Osteoblast (primary cell): ENCODE measurements at places on chromosomes 16 and 17.

GRCh38 chr16:57630407-57630797 lies 2.0 kb downstream of the ADGRG1 start:
- no peak for DNase-seq

DNA sequence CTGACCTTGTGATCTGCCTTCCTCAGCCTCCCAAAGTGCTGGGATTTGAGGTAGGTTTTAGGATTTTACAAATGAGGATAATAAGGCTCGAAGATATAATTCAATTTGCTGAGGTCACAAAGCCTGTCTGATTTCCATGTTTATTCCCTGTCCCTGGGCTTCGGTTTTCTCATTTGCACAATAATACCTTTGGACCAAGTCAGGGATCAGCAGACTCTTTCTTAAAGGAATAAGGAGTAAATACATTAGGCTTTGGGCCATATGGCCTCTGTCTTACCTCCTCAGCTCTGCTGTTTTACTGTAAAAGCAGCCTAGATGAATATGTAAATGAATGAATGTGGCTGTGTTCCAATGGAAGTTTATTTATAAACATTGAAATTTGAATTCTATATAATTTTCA lies 442.8 kb downstream of the HS3ST4 start:
- DNase-seq: no peak

- DNase-seq: no peak
Observed at GRCh38 chr16:21994856-21995465, 6.0 kb downstream of the PDZD9 start.

DNA sequence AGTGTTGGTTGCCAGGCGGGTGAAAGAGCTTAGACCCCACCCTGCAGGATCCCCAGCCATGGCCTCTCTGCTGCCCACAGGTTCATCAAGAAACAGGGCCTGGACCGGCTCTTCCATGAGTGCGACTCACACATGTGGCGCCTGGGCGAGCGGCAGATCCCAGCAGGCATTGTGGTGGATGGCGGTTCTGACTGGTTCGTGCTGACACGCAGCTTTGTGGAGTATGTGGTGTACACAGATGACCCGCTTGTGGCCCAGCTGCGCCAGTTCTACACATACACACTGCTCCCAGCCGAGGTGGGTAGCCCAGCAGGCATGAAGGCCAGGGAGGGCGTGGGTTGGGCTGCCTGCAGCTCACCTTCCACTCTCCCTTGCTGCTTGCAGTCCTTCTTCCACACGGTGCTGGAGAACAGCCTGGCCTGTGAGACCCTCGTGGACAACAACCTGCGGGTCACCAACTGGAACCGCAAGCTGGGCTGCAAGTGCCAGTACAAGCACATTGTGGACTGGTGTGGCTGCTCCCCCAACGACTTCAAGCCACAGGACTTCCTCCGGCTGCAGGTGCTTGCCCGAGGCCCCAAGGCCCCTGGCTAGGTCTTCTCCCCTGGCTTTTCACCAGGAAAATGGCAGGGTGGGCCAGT lies 9.9 kb downstream of the XYLT2 start:
- DNase-seq: peak; percentile 68

GRCh38 chr17:8894673-8895578 lies 27.5 kb upstream of the PIK3R6 start:
- peak; percentile 98 for DNase-seq

DNA sequence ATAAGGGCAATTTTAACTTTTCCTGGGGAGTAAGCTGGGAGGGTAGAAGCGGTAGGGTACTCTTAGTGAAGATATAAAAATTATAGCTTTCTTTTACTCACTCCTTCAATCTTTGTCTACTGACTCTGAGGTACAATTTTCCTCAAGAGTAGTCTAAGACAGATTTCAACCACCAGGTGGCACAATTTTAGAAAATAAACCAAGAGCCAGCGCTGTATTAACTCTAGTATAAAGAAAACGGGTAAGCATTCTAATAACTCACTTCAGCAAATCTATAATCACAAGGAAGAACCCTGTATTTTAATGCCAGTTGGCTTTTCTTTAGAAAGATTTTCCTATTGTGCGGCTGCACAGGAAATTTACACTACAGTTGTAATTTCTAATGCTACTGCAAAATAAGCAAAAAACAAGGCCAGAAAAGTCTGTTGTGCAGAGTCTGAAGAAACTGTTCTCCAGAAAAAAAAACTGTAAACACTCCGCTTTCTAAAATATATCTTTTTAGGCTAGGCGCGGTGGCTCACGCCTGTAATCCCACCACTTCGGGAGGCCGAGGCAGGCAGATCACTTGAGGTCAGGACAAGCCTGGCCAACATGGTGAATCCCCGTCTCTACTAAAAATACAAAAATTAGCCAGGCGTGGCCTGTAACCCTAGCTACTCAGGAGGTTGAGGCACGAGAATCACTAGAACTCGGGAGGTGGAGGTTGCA lies 1.9 kb downstream of the CMC2 start:
- peak; percentile 86 for DNase-seq

DNA sequence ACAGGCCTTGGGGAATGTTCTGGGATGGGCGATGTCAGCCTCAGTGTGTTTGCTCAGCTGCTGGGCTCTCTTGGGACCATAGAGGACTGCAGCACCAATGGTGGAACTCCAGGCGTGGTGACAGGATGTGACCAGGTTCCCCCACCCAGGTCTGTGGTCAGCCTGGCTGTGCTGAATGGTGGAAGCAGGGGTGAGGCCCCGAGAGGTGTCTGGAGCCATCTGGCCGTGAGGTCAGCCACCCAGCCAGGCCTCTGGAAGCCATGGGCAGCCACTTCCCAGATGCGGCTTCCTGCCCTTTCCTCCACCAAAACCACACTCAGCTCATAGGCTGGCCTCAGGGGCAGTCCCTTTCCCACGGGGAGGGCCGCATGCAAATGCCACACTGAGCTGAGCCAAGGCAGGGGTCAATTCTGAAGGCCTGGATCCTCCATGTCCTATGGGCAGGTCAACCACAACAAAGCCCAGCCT lies 7.8 kb upstream of the MAPK7 start:
- DNase-seq: peak; percentile 87

- no peak for DNase-seq
Observed at GRCh38 chr16:87979352-87979751, 28.1 kb downstream of the BANP start.

DNA sequence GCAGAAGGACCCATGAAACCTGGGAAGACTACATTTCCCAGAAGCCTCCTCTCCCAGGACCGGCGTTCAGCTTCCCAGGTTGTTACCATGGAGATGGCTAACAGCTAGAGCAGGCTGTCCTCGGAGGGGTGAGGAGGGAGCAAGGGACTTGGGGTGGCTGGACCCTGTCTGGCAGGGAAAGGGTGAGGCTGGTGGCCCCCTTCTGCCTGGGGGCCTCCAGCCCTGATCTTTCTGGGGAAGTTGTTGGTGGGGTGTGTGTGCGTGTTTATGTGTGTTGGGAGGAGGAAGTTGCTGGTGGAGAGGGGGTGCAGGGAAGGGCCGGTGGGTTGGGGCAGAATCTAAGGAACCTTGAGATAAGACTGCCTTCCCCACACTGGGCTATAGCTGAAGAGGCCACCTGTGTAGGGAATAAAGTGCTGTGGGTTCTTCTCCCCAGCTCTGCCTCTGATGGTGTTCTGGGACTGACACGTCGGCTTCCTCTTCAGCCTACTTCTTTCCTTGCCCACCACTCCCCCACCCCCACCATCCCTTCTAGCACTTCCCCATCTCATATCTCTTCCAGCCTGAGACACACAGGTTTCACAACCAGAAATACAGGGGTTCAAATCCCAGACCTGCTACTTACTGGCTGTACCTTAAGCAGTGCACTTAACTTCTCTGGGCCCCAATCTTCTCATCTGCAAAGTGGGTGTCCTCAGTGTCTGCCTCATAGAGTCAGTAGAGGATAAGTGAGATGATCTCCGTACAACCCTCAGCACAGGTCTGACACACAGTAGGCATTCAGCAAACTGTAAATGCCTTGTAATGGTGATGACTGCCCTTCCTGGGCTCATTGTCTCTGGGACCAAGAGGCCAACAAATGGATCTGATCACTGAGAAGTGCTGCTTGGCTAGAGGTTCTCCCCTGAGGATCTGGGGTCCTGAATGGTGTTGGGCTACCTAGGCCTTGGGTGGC lies at the start of gene DRC7:
Gene DRC7, plus strand, starts transcription at position 82 of the 955 bp plus-strand sequence. CDS start 3,144 bp downstream, outside the sequence.
- DNase-seq: no peak

DNA sequence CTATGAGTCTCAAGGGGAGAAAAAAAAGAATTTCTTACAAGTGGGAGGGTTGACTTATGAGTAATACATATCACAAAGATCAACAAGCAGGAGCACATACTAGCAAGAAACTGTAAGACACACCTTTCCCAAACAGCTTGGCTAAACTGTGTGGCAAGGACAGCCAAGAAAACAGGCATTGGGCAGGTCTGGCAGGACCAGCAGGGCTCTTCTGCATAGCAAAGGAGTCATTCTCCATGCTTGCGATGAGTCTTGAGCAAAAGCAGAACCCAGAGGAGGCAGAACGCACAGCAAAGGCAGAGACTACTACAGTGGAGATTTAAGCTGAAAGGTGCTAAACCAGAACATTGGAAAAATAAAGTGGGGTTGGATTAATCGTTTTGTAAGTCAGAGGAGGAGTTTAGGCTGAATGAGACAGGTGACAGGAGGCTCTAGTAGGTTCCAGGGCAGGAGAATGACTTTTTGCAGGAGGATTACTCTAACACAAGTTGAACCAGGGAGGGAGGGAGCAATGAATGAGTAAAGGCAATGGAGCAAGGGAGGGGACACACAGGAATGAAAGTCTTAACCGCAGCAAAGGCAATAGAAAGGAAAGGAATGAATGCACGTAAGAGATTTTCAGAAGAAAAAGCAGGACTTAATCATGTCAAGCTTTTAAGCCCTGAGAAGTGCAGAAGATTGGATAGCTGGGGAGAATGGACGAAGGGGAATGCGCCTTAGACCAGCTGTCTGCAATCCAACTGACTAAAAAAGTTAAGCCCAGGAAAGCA lies 2.7 kb downstream of the N4BP1 start:
- DNase-seq: peak; percentile 69

- DNase-seq: peak; percentile 61
Observed at GRCh38 chr17:78358538-78359320, 1.1 kb downstream of the SOCS3 start.

- no peak for DNase-seq
Observed at GRCh38 chr17:55144518-55144917, 120.2 kb upstream of the HLF start.

DNA sequence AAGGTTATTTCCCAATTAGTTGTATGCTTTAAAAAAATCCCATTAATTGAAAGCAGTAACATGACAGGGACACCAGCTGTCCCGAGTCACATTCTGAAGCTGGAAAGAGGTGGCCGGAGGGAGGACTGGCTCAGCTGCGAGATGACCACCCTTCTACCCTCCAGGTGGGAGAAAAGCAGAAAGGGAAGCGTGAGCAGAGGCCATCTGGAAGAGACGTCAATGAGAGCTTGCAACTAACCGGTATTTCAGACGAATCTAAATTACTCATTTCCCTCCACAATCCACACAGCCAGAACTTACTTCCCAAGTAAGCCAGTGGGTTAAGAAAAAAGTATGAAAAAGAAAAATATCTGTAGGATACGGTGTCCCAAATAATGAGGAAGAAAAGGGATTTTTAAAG lies 28.5 kb upstream of the SLC38A8 start:
- peak; percentile 39 for DNase-seq

GRCh38 chr17:42586514-42587230 lies 9.1 kb upstream of the PSMC3IP start:
- DNase-seq: no peak

DNA sequence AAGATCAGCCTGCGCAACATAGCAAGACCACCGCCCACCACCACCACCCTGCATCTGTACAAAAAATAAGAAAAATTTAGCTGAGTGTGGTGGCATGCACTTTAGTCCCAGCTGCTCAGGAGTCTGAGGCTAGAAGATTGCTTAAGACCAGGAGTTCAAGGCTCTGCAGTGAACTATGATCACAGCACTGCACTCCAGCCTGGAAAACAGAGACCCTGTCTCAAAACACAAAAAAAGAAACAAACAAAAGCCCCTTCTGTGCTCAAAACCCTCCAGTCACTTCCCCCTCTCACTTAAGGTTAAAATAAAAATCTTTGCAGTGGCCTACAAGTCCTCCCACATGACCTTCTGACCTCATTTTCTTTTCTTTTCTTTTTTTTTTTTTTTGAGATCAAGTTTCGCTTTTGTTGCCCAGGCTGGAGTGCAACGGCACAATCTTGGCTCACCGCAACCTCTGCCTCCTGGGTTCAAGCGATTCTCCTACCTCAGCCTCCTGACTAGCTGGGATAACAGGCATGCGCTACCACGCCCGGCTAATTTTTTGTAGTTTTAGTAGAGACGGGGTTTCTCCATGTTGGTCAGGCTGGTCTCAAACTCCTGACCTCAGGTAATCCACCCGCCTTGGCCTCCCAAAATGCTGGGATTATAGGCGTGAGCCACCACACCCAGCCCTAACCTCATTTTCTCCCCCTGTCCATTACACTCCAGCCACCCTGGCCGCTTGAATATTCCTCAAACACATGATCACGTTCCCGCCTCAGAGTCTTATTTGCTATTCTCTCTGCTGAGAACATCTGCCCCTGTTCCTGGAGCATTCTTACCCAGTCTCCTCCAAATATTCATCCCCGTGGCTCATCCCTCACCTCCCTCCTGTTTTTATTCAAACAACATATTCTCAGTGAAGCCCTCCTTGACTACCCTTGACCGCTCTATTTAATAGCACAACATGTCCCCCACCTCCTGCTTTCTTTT lies 126.6 kb upstream of the MED13 start:
- no peak for DNase-seq

DNA sequence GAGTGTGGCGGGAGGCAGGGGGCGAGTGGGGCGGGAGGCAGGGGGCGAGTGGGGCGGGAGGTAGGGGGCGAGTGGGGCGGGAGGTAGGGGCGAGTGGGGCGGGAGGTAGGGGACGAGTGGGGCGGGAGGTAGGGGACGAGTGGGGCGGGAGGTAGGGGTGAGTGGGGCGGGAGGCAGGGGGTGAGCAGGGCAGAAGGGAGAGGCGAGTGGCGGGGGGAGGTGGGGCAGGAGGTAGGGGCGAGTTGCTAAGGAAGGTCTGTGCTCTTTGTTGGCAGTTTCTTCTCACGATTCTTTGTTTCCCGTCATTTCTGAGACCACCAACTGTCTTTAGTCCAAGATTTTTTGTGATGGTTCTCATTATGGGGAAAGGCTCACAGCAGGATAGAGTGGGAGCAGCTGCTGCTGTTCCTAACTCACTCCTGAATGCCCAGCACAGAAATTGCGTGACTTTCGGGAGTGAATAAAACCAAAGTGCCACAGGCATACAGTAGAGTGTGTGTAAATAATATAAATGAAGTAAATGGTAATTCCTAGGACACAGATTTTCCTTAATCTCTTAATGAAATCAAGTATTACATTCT lies 44.7 kb downstream of the COG7 start:
- DNase-seq: peak; percentile 72

DNA sequence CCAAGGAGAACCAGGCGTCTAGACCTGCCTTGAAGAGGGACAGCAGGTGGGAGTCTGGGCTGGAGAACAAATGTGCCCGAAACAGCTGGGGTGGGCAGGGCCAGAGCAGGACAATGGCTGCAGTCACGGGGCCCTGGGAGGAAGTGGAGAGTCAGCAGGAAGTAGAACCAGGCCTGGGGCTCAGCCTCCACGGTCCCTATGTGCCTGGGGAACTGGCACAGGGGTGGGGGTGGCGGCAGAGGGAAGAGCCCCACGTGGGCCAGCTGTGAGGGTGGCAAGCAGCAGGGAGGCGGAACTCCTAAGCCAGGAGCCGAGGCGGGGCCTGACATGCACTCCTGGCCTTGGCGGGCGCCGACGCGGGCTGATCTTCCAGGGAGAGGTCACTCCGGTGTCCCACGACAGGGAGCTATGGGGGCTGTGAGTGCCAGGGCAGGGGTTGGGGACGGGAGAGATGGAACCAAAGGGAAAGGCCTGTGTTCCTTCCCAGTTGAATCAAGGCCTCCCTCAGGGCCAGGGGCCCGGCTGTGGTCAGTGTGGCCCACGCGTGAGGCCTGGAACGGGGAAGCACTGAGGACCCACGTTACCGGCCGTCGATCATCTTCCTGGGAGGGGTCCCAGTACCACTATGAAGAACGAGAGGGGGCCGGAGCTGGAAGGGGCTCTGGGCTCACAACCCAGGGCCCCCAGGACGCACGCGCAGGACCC lies 42.7 kb downstream of the TIMM22 start:
- no peak for DNase-seq
